ACHN (cell line): ENCODE measurements at places on chromosomes 11 and 22.

- DNase-seq: no peak
Observed at GRCh38 chr22:39809772-39810557, 83.6 kb downstream of the ENTHD1 start.

GRCh38 chr11:100832829-100833228 is 145.7 kb downstream of the ARHGAP42 start:
- DNase-seq: no peak

GRCh38 chr11:25943777-25944661 is 387.9 kb upstream of the ANO3 start:
- DNase-seq: no peak

DNA sequence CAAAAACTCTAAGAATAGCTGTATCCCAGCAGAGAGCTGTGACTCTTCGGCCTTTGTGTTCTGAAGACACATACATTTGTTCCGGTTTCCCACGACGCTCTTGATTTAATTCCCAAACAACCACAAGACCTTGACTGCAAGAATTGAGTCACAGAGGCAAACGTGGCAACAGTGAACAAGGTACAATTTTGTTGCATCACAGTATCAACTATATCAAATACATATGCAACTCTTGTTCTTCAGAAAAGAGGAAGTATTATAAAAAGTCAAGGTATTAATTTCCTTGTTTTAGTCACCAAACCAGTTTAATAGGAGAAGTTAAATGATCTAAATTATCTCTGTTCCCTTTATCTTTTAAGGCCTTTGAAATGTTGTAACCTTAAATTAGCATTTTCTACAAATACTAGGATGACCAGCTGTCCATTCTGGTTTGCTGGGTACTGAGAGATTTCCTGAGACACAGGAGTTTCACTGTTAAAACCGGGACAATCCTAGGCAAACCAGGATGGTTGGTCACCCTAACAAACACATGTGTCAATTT is 11.1 kb downstream of the HPS5 start:
- no peak for DNase-seq

DNA sequence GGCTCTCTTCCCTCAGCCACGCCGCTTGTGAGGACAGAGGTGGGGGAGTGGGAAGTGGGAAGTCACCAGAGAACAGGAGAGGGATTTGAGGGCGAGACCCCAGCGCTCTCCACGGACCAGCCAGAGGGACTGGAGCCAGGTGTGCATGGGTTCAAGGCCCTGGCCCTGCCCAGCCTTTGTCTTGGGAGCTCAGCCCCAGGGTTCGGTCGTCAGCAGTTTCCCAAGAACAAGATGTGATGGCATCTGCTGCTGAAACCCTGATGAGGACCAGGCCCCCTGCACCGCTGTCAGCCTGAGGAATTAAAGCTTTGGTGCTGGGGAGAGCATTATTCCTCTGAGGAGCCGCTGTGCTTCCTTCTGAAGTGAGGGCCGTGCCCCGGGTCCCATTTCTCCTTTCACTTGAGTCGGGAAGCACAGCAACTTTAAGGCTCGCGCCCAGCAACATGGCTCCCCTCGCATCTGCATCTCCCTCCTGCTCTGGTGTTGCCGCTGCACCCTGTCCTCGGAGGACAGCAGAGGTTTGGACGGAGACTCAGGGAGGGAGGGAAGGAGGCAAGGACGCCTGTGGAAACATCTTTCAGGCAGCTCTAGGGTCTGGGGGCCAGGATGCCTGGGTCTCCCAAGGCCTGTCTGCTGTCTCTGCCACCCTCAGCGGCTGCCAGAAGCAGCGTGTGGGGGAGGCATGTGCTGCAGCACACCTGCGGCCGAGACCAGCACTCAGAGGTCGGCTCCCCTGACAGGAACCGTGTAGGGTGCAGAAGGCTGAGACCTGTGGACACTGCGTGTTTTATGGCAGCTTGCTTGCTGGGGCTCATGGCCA is 3.8 kb downstream of the IFITM5 start:
- no peak for DNase-seq

DNA sequence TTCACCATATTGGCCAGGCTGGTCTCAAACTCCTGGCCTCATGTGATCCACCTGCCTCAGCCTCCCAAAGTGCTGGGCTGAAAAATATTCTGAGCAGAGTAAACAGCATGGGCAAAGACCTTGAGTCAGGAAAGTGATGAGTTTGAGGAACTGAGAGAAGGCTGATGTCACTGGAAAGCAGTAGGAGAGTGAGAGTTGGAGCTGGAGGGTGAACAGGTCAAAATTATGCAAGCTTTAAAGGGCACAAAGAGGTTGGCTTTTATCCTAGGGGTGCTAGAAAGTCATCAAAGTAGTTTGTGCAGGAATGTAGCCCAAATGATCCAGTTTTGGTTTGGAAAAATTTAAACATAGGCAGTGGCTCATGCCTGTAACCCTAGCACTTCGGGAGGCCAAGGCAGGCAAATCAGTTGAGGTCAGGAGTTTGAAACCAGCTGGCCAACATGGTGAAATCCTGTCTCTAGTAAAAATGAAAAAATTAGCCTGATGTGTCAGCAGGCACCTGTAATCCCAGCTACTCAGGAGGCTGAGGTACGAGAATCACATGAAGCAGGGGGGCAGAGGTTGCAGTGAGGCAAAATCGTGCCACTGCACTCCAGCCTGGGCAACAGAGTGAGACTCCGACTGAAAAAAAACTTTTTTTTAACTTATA is 44.7 kb upstream of the CXCR5 start:
- DNase-seq: no peak

- no peak for DNase-seq
Observed at GRCh38 chr22:20444325-20444724, 6.7 kb upstream of the SCARF2 start.

GRCh38 chr11:47216121-47216798 is 1.5 kb downstream of the DDB2 start:
- DNase-seq: peak; percentile 85

- no peak for DNase-seq
Observed at GRCh38 chr22:49951000-49951677, 9.4 kb upstream of the PIM3 start.

GRCh38 chr11:117878939-117879475 is 2.5 kb upstream of the FXYD6 start:
- no peak for DNase-seq

- DNase-seq: no peak
Observed at GRCh38 chr11:125270106-125270505, 105.6 kb downstream of the PKNOX2 start.

DNA sequence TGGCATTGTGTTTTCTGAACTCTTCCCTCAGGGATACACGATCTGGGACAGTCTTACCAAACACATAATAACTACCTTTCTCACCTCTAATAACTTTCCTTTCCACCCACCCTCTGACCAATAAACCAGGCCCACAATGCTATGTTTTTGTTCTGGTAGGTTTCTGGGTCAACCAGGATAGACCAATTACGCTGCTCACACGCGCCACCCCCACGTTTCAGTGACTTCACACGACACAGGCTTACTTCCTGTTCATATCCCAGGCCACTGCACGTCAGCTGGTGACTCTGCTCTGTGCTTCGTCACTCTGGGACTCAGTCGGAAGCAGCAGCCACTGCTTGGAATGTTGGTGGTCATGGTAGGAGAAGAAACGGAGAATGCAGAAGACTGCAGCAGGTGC is 2.5 kb downstream of the KRTAP5-4 start:
- DNase-seq: no peak

DNA sequence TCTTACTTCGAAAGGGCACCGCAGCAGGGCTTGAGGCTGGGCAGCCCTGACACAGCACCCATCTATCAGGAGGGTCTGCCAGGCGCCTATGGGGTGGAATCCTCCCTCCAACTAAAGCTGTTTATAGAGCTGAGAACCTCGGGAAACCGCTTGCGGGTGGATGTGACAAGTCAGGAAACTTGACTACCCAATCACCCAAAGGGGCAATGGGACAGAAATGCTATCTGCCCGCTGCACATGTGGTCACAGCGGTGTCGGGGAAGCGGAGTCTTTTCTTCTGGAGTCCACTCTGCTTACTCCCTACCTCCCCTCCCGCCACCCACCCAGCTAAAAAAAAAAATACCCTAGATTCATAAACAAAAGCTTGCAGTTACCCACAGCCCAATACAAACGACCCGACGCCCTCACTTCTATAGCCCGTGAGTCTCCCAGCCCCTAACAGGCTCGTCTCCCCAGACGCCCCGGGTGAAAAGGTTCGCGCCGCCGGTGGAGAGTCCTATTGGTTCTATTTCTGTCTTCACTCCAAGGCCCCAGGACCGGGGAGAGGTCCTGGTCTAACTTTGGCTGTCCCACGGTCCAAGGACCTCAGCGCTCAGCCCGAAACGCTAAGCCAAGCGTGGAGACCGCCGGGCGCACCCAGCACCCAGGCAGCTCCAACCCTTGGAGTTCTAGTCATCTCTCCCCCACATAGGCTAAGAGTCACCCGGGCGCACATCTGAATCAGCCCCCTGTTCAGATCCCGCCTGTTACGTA is 1.4 kb downstream of the TRPC6 start:
- DNase-seq: no peak

DNA sequence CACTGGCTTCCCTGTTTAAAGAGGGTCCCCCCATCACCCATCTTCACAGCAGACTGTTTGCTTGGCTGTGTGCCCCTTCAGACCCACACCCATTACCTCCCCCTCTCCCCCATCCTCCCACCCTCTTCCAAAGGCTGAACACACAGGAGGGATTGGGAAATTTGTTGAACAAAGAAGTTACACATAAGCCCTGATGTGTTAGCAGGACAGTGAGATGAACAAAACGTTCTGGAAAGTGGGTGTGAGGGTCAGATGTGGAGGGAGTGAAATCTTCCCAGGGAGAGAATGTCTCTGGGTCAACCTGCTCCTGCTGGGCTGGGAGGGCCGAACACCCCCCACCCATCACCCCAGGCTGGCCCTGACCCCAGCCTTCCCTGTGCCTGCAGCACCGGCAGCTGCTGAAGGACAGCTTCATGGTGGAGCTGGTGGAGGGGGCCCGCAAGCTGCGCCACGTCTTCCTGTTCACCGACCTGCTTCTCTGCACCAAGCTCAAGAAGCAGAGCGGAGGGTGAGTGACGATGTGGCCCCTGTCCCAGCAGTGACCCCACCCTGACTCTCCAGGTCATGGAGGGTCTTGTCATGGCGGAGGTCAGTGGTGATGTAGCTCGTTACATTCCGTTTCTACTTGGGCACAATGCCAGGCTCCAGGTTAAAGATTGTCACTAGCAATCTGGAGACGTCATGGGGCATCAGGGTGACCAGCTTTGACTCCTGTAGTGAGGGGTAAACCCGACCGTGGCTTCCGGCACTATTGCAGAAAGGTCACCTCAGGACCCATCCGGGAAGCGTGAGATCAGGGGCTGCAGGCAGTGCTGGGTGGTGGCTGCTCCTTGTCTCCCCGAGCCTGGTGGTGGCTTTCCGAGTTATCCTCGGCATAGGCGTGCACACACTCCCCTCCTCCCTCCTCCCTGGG is 103.5 kb downstream of the BCR start:
- DNase-seq: no peak

- peak; percentile 27 for DNase-seq
Observed at GRCh38 chr11:13837286-13837685, 125.2 kb upstream of the SPON1 start.

GRCh38 chr11:36326524-36327419 is 30.7 kb downstream of the PRR5L start:
- DNase-seq: no peak

DNA sequence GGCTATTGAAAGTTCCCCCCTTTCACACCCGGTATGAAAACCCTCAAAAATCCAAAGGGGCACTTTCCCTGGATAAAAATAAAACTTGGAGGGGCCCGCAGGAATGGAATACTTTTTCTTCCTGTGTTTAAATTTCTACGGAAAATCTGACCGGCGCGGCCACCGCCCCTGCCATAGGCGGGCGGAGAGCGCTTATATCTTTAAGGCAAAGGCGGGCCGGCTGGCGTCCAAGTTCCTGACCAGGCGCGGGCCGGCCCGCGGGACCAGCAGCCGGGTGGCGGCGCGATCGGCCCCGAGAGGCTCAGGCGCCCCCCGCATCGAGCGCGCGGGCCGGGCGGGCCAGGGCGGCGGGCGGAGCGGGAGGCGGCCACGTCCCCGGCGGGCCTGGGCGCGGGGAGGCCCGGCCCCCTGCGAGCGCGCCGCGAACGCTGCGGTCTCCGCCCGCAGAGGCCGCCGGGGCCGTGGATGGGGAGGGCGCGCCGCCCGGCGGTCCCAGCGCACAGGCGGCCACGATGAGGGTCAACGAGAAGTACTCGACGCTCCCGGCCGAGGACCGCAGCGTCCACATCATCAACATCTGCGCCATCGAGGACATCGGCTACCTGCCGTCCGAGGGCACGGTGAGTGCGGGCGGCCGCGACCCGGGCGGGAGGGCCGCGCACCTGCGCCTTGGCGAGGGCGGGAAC is at the start of gene ANO1:
TSS of gene ANO1 (plus strand) at position 223 of the 686 bp plus-strand sequence. CDS start at position 513, 290 bp downstream.
- DNase-seq: no peak

DNA sequence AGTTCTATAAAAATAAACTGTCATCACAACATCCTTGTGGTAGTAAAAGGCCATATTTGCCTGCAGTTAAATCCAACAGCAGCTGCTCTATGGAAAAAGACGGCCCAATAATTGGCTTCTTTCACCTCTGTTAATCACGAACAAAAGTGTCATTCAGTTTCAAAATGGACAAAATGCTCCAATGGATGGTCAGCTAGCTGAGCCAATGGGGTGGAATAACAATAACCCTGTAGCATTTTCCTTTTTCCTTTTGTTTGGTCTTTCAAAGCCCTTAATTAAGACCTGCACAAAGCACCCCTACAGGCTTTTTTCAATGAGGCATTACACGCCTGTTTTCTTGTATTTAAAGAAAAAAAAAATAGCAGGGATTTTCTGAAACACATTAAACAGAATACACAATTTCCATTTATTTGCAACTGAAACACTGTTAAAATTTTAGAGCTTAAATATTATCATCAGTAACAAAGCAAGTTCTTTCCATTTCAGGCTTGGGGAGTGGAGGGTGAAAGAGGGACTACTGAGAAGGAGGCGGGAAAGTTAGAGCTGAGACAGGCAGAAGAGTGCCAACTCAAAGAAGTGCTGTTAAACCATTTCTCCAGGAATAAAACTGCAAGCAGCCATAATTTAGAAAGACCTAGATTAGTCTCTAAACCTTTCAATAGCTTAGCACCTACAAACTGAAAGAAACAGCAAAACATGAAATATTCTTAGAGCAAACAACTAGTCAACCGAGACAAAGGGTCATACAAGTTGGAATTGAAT is 28.7 kb downstream of the LGR4 start:
- no peak for DNase-seq

- DNase-seq: no peak
Observed at GRCh38 chr22:22870577-22871404, 16.8 kb upstream of the IGLL5 start.

DNA sequence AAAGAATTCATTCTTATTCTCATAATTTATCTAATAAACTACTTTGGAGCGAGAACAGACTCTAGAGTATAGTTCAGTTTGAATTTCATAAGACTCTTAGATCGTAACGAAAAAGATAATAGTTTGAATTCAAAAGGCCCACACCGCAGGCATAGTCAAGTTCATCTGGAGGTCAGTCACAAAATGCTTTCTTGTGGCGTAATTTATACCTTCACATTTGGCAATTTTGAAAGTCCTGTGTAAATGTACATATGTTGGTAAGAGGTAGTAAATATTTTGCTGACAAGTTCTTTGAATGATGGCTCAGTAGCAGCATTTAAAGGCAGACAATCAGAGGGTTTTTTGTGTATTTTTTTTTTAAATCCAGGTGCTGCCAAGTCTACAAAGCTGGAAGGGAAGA is 88.1 kb downstream of the TEAD1 start:
- DNase-seq: no peak
